ENCODE measurements at places on chromosomes 2 and 18.

GRCh38 chr2:65231892-65232477 is 4.4 kb downstream of the ACTR2 start:
- peak; percentile 42 for DNase-seq

DNA sequence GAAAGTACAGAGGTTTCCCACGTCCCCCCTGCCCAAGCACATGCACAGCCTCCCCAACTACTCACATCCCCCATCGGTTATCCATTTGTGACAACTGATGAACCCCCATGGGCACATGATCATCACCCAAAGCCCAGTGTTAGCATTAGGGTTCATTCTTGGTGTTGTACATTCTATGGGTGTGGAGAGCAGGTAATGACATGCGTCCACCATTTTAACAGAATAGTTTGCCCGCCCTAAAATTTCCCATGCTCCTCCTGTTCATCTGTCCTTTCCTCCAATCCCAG is 74.3 kb downstream of the LONRF2 start:
- no peak for DNase-seq

DNA sequence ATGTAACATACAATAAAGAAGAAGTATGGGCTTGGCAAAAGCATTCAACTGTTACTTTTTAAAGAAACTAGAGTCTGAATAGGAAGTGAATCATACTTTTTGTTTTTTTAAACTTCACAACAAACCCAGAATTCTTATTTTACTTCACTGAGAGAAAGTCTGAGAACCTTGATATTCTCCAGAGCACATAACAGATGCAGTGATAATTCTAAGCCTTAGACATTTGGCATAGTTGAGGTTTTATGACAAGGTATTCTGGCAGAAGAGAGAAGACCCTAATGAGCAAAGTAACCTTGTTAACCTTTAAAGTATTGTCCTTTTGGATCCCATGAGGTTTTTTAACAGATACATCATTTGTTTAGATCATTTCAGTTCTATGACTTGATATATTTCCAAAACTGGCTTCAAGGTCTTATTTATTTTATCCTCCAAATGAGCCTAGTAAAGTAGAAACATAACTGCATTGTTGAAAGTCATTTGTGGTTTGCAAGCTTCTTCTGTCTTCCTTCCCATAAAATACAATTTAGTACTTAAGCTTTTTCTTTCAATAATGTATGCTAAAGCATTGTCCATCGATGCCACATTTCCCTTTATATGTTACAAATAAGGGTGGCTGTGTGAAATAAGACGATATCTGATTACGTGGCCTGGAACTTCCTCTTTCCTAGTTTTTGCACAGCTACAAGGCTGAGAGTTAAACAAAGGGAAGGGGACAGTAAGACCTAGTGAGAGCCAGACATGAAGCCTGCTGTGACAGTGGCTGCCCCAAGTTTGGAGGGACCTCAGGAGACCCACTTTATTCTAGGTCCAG is 86.1 kb upstream of the ITPRID2 start:
- DNase-seq: no peak

- DNase-seq: no peak
Observed at GRCh38 chr2:212538305-212539071, at the start of gene ERBB4. ERBB4 (minus strand) TSS chr2:212538802; CDS start chr2:212538530, 272 bp downstream.

GRCh38 chr18:26549263-26550094 is 1.1 kb upstream of the KCTD1 start:
- peak; percentile 26 for DNase-seq

- DNase-seq: no peak
Observed at GRCh38 chr2:38174646-38175423, 98.9 kb upstream of the CYP1B1 start.

DNA sequence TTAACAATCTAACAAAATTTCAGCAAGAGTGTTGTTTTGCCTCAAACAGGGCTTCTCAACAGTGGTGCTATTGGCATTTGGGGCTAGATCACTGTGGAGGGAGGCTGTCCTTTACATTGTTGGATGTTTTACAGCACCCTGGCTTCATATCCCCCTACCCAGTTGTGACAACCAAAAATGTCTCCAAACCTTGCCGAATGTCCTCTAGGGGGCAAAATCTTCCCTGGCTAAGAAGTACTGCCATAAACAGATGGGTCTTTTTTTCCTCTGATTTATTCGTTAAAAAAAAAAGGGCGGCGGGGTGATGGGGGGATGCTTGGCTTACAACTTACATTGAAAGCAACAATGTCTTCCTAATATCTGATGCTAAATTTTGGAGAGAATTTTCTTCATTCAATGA is 207.6 kb upstream of the CCDC150 start:
- no peak for DNase-seq

GRCh38 chr2:165868211-165868610 is 74.2 kb upstream of the GALNT3 start:
- no peak for DNase-seq

DNA sequence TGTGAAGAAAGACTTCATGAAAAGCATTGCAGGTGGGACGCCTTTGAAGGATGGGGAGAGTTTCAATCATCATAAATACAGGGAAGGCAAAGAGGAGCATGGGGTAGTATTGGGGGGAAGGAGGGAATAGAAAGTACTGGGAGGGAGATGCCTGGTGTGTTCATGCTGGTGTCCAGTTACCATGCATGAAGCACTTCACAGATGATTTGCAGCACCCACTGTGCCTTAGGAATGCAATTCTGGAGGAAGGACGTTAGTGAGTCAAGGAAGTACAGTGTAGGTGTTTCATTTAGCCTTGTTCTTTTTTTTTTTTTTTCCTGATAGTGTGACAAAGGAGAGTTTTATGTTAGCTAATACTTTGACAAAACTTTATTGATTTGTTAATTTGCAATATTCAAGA is 36.8 kb downstream of the ADAM23 start:
- DNase-seq: no peak

DNA sequence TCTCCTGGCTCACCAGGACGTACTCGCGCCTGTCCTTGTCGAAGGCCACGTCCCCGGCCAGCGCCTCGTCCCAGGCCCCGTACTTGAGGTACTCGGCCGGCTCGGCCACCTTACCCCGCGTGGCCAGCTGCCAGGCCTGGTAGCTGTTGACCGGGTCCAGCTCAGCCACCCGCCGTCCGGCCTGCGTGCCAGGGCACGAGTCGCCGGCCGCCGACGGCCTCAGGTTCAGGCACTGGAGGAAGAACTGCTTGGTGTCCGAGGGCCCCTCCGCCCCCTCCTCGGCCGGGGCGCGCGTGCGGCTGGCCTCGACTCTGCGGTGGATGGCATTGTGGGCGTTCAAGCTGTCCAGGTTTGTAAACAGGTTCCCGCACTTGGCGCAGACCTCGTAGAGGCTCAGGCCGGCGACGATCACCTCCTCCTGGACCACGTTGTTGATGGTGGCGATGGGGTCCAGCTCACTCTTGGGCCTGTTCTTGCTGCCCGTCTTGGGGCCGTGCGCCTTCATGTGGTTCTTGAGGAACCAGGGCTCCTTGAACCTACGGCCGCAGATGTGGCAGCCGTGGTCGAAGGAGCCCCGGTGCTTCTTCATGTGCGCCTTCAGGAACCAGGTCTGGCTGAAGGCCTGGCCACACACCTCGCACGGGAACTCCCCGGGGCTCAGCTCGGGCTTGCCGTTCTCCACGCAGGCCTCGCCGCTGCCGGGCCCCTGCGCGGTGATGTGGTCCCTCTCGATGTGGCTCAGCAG is 53.2 kb downstream of the ZNF516 start:
- DNase-seq: no peak

DNA sequence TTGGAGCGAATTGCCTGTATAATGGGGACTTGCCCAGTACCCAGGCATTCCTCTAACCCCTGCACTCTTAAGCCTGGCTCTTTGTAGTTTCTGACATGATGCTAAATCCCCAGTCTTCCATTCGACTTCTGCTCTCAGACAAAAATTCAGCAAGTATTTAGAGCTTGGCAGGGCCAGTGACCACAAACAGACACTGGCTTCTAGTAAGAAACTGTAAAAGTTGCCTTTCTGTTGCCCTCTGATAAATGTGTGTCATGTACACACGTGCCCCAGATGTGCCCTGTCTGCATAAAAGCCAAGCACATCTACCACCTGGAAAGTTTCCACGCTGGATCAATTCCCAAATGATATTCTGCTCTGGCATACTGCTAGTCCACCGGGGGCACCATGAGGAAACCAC is 18.0 kb downstream of the PAX3 start:
- DNase-seq: no peak

DNA sequence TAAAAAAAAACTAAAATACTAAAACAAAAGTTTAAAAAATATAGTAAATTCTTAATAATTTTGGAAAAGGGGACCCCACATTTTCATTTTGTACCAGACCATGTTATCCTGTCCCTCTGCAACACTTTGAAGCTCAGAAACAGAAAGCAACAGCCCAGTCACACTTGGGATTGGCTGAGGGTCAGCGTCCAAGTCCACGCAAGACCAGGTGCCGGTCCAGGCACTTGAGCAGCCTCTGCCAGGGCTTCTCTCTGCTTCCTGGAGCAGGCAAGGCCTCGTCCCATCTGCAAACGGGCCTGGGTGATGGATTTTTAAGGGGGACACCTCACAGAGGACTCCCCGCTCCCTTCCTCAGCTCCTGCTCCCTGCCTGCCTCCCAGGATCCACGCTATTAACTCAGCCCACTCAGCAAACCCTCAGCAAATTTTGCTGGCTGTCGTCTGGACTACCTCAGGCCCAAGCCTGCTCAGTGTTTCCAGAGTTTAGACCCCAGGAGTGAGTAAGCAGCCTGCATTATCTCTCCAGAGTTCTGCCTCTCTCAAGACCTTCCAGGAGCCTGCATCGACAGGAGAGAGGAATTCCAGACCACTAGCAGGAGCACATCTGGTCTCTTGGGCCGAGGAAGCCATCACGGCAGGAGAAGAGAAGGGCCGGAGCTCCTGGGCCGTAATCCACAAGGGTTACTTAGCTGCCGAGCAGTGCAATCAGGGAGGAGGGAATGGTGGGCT is 88.7 kb upstream of the STPG4 start:
- no peak for DNase-seq

GRCh38 chr2:240480834-240481623 is 45.6 kb downstream of the GPC1 start:
- DNase-seq: no peak

GRCh38 chr18:77049938-77050337 is 82.6 kb downstream of the MBP start:
- DNase-seq: no peak

DNA sequence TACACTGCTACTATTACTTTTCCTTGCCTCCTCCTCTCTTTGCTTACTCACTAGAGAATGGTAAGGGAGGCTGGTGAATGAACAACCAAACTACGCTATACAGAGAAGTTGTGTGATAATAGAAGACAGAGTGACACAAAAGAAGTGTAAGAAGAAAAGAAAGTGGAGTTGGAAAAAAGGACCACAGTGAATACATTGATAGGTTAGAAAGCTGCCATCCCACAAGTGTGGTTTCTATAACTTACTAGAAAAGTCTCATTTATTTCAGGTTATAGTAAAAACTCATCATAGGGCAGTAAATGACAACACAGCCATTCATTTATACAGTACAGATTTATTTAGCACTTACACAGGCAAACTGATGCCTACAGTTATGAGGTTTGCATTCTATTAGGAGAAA is 77.3 kb downstream of the TTC21B start:
- DNase-seq: no peak

DNA sequence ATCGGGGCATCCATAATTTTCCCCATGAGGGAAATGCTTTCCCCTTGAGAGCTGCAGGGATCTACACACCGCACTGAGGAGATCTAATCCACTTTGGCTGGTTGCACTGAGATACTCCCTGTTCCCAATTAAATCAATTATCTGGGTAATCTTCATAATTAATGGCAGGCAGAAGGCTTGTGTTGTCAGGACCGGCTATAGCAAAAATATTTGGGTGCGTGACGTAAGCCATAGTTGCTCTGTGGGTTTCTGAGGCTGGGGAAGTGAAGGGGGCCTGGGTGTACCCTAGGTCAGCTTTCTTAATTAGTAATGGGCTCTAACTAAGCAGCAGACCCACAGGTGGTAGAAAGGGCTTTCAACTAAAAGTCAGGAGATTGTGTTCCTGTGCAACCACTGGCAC is 62.8 kb upstream of the UPP2 start:
- no peak for DNase-seq

GRCh38 chr2:126699716-126700581 is 44.0 kb downstream of the GYPC start:
- DNase-seq: no peak

- peak; percentile 21 for DNase-seq
Observed at GRCh38 chr2:160491911-160492371, 1.7 kb downstream of the RBMS1 start.

GRCh38 chr2:176751314-176752227 is 461.0 kb upstream of the HNRNPA3 start:
- no peak for DNase-seq

DNA sequence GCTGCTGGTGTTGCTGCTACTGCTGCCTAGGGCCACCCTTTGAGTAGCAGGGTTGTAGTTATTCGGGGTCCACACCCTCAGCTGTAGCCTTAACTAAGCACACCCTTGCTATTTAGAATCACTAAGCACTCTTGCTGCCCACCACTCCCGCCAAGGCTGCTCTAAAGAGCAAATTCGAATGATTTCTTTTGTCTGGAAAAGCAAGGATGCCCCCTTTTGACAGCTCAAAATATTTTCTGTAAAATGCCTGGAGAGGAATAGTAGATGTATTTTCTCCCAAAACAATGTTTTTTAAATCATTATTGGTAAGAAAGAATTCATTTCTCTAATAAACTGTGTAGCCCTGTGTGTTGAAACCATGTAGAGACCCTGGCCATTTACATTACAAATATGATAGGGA is 80.8 kb upstream of the PAPOLG start:
- DNase-seq: no peak

DNA sequence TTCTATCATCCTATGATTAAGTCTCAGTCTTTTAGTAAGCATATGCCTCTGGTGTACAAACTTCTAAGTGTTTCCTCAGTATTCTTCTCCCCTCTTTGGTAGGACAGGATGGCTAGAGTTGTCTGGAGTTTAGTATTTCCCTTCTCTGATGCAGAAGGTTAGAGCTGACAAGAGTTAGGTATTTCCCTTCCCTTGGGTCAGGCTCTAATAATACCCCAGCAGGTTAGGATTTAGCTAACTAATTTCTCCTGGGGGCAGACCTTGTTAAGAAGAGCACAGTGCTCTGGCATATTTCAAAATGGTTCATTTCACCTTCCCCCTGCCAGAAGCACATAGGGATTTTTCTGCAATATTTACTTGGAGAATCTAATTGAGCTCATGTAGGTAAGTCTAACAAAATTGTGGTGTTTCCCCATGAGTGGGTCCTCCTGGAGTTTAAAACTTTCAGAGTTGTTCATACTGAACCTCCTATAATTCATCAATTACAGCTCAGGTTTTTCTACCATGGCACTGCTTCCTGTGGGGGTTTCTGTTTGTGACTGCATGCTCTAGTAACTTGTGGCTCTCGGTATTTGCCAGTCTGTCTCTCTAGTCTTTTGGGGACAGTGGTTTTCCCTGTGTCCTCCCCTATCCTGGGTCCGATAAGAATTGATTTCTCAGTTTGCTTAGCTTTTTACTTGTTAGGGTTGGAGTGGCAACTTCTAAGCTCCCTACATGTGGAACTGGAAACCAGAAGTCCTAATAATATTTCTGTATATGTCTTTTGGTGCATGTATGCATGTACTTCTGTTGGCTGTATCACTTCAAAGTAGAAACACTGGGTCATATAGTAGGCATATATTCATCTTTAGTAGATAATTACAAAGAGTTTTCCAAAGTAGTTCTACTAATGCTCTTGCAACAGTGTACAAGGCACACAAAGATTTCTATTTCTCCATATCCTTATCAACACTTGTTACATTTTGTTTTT is 77.7 kb downstream of the GDF7 start:
- DNase-seq: no peak

Measured in activated T-cell treated with anti-CD3 and anti-CD28 coated beads, Interleukin-2, amount 50 U/mL, for 72 hours (primary cell).